Eye (tissue), 1 donor: ENCODE measurements at places on chromosomes 11 and 22.

DNA sequence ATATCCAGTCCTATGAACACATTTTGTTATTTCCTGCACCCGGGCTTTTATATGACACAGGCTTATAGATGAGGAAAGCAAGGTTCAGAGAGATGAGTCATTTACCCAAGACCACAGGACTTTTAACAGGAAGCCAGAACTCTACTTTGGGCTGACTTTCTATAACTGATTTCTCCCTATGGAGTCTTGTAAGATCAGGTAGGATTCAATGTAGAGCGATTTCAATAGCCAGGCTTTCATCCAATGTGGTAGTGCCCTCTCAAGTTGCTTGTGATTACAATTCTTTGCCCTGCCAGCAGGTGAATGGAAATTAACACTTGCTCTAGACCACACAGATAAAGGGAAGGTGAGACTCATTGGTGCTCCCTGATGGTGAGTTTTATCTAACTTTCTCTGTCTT lies 378.3 kb downstream of the INSC start:
- no peak for DNase-seq

DNA sequence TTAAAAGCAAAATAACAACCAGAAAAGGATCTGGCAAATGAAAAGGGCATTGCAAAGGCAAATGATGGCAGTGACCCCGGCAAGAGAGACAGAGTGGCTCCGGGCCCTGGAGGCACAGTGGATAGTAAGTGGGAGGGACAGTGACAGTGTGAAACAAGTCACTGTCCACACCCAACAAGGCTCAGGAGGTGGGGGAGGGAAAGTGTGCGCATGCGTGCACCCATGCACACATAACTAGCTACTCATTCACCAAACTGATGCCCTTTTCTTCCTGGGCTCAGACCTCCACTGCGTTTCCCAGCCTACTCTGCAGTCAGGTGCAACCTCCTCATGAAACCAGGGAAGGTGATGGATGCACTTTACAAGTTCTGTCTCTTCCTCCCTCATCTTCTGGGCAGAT lies 108.4 kb downstream of the SHANK2 start:
- no peak for DNase-seq

DNA sequence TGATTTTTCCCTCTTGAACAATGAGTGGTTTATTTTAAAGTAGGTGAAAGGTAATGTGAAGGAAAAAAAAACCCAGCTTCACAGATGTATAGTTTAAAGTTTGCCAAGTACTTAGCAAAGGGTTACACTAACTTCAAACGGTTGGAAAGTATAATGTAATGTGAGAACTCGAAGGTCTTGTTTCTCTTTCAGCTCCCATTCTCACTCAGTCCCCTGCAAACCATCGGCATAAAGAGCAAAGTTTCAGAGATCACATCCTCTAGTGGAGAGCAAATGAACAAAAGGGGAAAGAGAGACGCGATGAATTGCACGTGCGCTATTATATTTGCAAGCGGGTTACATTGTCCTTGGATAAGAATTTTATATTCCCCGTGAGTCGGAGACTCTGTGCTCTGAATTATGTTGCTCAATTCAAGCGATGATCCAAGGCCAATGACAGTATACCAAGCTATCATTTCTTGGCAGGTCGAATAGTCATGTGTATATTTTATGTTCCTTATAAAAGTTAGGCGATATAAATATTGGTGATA lies 37.6 kb upstream of the BIRC3 start:
- DNase-seq = peak; percentile 76

GRCh38 chr11:14638561-14638960 lies 5.0 kb upstream of the PDE3B start:
- DNase-seq = no peak

- DNase-seq = peak; percentile 55
These were observed 26.7 kb downstream of the SYT9 start for GRCh38 chr11:7278314-7278917.

DNA sequence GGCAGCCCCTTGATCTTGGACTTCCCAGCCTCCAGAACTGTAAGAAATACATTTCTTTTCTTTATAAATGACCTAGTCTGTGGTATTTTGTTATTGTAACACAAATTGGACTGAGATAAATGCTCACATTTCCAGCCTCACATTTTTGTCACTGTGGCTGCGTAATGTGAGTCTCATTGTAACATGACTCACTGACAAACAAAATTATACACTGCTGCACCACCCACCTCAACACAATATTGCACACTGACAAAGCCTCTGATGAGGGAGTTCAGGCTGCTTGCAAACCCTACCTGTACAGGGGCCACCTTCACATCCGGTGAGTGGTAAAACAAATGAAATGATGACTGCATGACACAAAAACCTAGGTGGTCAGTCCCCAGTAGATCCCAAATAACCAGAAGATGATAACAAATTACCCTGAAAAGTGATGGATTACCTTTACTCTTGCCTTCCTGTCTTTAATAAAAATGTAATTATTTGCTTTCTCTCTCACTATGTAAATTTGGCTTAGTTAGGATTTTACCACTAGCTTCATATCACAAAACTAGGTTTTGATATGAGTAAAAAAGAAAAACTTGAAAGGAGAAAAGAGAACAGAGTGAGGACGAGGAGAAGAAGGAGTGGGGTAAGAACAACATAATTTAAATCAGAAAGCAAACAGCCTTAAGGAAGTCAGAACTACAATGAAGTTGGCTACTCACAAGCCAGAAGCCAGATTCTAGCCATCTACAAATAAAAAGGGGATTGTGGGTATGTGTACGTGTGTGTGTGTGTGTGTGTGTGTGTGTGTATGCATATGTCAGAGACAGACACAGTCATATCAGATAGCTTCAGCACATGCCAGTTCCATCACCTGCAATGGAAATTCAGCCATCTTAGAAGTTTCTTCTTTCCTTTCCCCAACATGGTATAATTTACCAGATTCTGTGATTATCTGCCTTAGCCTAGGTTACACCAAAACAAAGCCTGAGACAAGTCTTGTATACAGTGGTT lies 53.4 kb upstream of the SESN3 start:
- no peak for DNase-seq

- no peak for DNase-seq
These were observed 6.9 kb downstream of the ACCS start for GRCh38 chr11:44072757-44073658.

- DNase-seq = no peak
These were observed 37.9 kb upstream of the NUP160 start for GRCh38 chr11:47886096-47886495.

- DNase-seq = no peak
These were observed 75.8 kb downstream of the ARHGAP8 start for GRCh38 chr22:44828193-44828592.

DNA sequence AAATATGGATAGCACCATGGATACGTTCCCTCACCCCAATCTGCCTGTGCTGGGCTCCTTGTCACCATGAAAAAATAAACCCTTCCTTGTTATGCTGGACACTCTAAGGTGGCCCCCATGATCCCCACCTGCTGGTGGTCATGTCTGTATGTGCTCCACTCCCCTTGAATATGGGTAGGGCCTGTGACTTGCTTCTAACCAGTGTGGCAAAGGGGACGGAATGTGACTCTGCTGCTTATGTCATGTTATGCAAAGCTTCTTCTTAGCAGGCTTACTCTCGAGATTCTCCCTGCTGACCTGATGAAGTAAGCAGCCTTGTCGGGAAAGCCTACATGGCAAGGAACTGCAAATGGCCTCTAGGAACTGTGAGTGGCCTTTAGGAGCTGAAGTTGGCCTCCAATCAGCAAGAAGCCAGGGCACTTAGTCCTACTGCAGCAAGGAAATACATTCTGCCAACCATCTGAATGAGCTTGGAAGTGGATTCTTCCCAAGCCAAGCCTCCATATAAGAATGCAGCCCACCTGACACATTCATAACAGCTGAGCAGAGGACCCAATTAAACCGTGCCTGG lies 159.9 kb downstream of the CCDC34 start:
- DNase-seq = no peak

DNA sequence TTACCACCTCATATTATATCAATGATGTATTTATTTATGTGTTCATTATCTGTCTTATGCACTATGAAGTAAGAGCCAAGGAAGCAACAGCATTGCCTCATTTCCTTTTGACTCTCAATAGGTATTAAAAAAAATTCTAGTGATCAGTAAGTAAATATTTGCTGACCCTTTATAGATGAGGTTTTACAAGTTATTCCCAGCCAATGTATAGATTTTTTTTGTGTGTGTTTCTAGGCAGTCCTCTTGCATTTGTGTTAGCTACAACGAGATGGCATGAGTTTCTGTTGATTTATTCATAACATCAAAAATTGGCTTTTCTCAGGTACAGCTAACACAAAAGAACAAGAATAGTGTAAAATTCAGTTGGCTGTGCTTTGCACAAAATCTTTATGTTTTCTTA lies 4.7 kb downstream of the OR1S2 start:
- DNase-seq = no peak

DNA sequence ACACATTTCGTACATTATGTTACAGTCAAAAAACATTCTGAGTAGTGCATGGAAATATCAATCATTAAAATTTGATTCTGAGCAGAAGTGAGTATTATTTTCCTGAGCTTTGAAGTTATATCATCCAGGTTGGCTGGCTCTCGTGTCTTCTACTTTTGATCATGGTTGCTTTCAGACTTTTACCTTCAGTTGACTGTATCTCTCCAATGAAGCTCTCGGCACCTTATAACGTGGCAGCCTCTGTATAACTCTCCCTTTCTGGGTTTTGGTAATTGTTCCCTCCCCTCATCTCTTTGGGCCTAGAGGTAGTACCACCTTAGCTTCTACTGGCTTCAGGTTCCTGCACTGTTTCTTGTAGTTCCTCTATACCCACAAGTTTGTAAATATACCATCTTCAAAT lies 12.2 kb downstream of the SFI1 start:
- no peak for DNase-seq

GRCh38 chr11:124359566-124359965 lies 24.7 kb downstream of the OR8B2 start:
- no peak for DNase-seq

- DNase-seq = no peak
These were observed 161.0 kb downstream of the FCHSD2 start for GRCh38 chr11:72981080-72981479.

DNA sequence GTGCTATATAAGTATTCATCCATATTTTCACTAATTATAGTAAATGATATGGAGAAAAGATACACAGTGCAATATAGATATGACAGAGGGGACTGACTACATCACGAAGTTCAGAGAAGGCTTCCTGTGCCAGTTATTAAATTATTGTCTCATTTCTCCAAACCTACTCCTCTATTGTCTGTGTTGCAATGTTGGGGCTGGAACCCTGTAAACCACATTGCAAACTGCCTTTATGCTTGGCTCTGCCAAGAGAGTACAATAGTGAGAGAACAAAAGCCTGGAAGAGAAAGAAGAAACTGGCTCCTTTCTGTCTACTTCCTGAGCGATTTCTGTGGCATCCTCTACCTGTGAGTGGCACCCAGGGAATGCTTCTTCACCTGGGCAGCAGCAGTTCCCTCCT lies 46.4 kb downstream of the ME3 start:
- no peak for DNase-seq

DNA sequence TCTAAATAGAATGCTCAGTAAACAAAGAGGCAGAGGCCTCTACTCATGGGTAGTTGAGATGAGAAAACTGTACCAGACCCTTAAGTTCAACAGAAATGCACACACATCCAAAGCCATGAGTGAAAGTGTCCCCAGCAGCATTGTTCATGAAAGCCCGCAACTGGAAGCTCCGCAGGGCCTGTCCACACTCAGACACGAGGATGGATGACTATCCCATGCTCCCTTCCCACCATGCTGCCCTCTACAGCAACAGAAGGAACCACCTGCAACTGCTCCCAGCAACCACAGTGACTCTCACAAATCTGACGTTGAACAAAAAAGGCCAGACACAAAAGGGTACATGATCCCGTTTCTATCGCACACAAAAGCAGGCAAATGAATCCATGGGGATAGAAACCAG lies 76.9 kb upstream of the ANO1 start:
- DNase-seq = no peak

DNA sequence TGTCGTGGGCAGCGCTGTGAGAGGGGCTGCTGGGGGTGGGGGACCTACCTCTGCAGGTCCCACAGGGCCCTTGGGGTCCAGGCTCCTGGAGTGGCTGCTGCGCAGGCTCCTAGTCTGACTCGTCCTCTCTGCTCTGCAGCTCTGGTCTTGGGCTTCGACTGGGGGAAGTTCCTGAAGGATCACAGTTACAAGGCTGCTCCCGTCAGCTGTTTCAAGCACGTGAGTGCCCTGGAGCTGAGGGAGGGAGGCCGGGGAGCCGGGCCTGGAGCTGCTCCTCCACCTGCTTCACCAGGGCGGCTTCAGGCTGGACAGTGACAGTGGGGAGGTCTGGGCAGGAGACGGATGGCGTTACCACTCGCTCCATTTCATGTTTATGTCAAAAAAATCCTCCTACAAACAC lies 11.9 kb downstream of the L3MBTL2 start:
- no peak for DNase-seq

DNA sequence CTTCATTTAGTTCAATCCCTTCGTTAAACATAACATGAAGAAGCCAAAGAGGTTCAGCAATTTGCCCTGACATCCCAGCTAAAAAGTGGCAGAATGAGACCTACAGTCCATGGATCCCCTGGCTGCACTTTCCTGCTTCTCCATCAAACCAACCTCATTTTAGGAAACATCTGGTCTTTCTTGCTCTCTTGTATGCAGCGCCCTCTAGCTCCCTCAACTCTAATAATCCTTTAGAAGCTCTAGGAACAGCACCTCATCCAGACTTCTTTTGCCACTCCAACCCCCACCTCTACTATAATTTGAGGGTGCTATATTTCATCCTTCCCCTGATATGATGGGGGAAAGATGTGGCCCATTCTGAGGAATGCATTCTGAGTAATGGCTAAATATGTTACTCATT lies 7.4 kb downstream of the CNTF start:
- DNase-seq = peak; percentile 29

DNA sequence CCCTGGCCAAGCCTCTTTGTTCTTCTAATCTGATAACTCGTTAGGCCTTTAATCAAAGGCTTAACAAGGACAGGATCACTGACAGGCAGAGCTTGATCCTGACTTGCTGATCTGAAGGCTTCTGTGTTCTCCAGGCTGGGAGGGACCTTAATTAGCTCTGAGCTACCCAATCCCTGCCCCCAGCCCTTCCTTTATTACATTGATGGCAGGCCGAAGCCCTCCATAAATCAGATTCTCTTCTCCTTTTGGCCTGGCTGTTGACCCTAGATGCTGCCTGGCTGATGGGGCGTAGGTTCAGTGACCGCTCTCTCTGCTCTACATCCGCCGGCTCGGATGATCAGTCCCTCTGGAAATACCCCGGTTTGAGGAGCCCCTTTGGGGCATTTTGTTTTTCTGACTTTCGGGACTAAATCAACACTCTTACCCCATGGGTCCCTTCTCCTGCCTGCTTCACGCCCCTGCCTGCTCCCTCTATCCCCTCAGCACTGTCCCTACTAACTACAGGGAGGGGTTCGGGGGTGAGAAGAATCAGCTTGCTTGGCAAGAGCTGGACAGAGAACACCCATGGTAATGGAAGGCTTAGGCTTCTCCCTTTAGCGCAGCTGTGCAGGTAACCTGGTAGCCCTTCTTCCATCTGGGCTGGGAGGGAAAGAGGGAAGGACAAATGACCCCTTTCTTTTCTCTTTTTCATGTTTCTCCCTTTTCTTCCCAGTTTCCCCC lies 10.0 kb upstream of the RRM1 start:
- no peak for DNase-seq

- no peak for DNase-seq
These were observed 118.3 kb downstream of the VPREB1 start for GRCh38 chr22:22362936-22363335.

GRCh38 chr11:117814766-117815261 lies 9.7 kb downstream of the FXYD2 start:
- DNase-seq = peak; percentile 87

GRCh38 chr22:27754247-27754887 lies 47.2 kb downstream of the MN1 start:
- peak; percentile 66 for DNase-seq
